ENCODE measurements at places on chromosomes 11 and 22.

DNA sequence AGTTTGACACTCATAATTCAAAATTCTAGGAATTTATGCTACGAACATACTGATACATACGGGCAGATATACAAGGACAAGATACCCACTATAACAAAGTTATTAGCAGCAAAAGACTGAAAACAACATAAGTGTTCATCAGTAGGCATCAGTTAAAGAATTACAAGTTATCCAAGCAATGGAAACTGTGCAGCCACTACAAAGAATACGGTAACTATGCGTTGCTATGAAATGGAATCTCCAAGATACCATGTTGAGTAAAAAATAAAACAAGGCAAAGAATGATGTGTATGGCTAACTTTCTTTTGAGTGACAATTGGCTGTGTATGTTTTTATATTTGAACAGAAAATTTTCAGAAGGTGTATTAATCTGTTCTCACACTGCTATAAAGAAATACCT, 151.7 kb downstream of the ADAMTS15 start:
- DNase-seq = no peak

DNA sequence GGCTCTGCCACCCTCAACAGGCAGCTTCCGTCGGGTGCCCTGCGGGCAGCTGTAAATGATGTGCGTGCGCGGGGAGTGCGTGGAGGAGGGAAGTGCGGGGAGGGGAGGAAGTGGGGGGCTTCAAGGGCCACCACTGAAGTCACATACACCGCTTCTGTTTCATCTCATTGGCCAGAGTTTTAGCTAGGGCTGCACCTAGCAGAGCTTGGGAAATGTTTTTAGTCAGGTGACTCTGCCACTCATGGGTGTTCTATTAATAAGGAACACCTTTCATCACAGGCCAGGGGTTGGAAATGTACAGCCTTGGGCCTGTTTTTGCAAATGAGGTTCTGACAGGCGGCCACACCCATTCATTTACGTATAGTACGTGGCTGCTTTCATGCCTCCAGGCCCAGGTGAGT, 14.6 kb downstream of the FAM118A start:
- no peak for DNase-seq

- peak; percentile 90 for DNase-seq
Measured at GRCh38 chr11:118338637-118339061, 3.9 kb downstream of the CD3D start.

DNA sequence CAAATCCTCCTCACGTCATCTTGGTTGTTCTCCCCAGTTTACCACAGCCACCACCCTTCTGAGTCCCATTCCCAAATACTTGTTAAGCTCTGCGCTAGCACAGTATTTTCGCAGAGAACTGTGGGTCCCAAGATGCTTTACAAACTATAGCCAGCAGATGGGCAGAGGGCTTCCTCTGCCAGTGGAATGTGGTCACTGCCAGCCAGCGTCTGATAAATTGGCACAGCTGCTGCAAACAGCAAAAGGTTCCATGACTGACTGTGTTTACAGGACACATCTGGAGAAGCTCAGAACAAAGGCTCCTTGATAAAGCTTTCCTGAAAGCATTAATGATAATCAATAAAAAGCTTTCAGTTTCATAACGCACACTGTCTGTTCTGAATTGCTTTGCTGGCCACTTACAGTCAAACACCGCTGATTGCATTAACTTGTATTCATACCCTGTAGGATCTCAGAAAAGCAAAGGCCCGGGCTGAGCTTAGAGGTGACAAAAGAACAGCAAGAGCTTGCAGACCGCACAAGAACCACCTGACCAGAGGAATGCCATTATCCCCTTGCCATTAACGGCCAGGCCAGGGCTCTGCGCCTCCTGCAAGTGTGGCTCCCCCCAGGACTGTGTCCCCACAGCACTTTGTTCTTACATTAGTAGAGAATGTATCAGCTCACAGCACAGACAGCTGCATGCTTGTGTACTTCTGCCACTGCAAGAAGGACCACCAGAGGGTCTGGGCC, 120.6 kb downstream of the MICAL3 start:
- no peak for DNase-seq

DNA sequence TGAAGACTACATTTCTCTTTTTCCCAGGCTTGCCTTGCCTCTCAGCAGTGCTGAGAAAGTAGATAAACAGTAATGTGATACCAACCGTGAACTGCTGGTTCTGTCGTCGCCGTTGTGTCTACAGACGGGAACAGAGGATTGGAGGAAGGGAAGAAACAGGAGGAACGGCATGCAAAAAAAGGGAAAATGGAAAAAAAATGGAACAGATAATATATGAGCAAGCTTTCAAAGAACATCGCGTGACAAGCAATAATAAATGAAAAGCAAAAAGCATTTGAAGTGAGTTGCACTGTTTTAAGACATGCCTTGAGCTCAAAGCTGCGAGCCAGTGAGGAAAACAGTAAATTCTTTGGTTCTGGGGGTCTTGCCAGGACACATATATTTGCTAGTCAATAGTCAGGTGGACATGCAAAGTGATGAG, 305.9 kb downstream of the CADM1 start:
- DNase-seq = no peak

DNA sequence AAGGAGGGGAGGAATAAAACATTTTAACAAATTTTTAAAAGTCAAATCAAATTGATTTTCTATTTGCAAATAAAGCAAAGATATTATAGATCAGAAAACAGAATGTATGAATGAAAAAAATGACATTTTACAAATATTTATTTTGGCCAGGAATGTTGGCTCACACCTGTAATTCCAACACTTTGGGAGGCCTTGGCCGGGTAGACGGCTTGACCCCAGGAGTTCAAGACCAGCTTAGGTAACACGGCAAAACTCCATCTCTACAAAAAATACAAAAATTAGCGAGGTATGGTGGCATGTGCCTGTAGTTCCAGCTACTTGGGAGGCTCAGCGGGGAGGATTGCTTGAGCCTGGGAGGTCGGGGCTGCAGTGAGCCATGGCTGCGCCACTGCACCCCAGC, 18.2 kb downstream of the THAP12 start:
- no peak for DNase-seq

DNA sequence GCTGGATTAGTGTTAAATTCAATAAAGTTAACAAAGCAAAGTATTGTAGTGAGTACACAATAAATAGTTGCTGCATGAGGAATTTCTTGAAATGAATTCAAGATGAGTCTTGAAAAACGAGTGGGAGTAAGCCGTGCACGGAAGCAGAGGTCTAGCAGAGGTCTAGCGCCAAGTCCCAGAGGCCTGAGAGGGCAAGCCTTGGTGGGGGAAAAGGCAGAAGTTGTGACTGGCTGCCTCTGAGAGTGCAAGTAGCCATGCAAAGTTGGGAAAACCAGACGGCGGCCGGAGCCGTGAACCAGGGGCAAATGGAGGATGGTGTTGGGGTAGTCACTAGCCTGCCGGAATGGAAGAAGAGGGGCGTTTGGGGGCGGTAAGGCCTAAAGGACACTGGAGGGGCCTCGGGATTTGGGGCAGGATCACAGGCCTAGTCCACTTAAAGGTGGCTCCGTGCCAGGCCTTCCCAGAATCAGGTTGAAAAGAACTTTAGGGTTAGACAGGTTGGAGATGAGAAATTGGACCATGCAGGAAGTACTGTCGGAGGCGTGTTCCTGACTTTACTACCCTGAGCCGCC, 379 bp upstream of the SLC3A2 start:
- DNase-seq = no peak

- DNase-seq = no peak
Measured at GRCh38 chr22:45878901-45879551, 97.9 kb downstream of the WNT7B start.

- no peak for DNase-seq
Measured at GRCh38 chr22:39439170-39439569, 17.6 kb upstream of the MGAT3 start.

DNA sequence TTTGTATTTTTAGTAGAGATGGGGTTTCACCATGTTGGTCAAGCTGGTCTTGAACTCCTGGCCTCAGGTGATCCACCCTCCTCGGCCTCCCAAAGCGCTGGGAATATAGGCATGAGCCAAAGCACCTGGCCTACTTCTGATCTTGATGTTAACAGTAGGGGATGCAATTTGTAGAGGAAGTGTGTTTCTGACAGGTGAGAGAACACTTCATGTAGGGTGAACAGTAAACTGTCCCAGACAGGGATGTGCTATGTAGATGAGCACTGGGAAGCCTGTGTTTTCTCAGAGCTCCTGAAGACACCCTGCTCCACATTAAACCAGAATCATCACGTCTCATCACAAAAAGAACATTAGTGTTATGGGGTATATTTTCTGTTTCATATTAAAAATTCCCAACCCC, 45.1 kb downstream of the UBASH3B start:
- no peak for DNase-seq

DNA sequence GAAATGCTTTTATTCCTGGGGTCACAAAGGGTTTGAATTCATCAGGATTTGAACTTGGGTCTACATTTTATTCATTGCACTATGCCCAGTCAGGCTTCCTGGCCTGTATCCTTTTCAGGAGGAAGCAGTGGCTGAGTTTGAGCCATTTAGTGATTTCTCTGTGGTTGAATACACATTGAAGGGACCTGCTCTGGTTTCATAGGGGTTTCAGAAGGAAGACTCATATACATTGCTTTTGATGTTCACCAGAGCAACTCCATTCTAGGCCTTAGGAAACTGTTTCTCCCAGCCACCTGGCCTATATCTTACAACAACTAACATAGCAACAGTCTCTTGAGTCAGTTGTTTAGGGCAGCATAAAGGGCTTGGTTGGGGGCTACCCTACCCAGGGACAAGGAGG, 165.7 kb downstream of the INSC start:
- DNase-seq = no peak

- DNase-seq = no peak
Measured at GRCh38 chr11:106925245-106925644, 93.0 kb downstream of the GUCY1A2 start.

- DNase-seq = no peak
Measured at GRCh38 chr11:11363674-11364073, 10.6 kb upstream of the CSNK2A3 start.

- no peak for DNase-seq
Measured at GRCh38 chr11:100635194-100635593, 51.9 kb upstream of the ARHGAP42 start.

GRCh38 chr11:14306481-14306880, 52.5 kb downstream of the RRAS2 start:
- no peak for DNase-seq

- no peak for DNase-seq
Measured at GRCh38 chr11:61967924-61968757, 707 bp upstream of the FTH1 start.
